Activated B cell treated with CpG ODN at 0.5 μM for 24 hours (primary cell): ENCODE measurements at places on chromosomes 3 and 15.

DNA sequence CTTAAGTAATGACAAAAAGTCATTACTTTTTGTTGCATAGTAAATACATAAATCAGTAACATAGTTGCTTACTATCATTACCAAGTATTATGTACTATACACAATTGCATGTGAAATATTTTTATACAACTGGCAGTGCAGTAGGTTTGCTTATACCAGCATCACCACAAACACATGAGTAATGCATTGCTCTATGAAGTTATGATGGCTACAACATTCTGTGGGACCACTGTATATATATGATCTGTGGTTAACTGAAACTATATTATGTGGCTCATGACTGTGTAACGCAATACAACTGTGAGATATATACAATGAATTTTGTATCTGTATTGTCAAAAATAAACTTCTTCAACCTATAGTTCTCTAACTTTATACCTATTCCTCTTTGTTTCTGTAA is 113.7 kb upstream of the RBMS3 start:
- DNase-seq = no peak

GRCh38 chr3:71930056-71930991 is 145.4 kb upstream of the PROK2 start:
- DNase-seq = no peak

DNA sequence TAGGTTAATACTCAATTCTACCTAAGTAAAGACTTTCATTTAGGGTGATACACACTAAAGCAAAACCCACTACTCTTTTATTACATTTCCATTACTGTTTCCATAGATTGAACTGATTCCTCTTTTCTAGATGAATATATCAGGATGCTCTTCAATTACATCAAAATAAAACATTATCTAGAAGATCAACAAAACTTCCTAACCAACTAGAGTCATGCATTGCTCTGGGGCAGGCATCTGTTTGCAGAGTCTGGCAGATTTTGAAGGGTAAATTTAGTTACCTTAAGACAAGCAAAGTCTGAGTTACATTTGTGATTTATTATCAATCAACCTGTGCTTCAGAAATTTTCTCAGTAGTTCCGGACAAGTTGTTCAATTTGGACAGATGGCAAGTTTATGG is 117.1 kb downstream of the NEK11 start:
- DNase-seq = no peak

DNA sequence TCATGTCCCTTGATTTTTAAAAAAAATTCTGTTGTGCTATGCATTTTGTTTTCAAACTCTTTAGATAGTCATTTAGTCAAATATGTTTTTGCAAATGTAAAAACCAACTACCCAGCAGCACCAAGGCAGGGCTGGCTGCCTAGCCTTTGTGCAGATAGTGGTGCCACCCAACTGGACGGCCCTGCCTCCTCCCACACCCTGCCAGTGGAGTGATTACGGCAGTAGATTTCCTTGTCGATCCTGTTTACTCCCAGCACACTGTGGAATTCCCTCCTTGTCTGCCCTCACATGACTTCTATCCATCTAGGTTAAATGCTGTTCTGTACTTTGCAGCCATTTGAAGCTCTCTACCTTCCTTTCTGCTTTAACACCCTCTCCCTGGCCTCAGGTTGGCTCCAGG is 79.4 kb upstream of the PLXNA1 start:
- no peak for DNase-seq

DNA sequence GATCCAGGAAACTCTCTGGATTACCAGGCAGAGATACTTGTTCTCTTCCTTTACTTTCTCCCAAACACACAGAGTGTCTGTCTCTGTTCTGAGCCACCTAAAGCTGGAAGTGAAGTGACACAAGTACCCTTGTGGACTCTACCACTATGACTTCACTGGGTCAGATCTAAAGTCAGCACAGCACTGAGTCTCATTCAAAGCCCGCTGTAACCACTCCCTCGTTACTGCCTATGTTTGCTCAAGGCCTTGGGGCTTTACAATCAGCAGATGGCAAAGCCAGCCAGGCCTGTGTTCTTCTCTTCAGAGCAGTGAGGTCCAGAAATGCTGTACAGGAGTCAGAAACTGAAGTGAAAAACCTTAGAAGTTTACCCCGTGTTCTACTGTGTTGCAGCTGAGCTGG is 588.3 kb upstream of the SEMA6D start:
- no peak for DNase-seq

DNA sequence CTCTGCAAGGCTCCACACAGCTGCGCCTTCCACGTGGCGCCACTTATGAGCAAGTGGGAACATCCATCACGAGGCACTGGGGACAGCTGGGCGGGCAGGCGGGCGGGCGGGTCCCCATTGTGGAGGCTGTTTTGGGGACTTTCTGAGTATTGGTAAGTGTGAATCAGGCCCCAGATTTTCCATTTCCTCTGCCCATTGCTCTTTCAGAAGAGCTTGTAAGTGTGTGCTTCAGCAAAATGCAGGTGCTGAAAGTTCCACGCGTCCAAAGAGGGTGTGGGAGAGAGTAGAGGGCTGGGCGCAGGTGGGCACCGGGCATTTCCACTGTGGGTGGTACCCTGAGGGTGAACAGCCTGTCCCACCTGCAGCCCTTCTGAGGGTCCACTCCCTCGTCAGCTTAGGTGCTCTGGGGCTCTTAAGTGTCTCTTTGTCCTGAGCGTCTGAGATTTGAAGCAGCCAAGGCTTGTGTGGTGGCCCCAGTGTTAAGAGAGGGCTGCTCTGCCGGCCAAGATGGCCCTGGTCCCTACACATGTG is 177.1 kb downstream of the RPLP1 start:
- no peak for DNase-seq
